ENCODE measurements at places on chromosomes 6 and 20.

GRCh38 chr6:110495949-110496348, 19.5 kb upstream of the SLC22A16 start:
- no peak for DNase-seq

GRCh38 chr6:156507656-156508055, 269.5 kb upstream of the ARID1B start:
- no peak for DNase-seq

- no peak for DNase-seq
These were observed 239.6 kb downstream of the ERMARD start for GRCh38 chr6:169991031-169991390.

- no peak for DNase-seq
These were observed 44.8 kb downstream of the STK4 start for GRCh38 chr20:45011108-45011526.

- DNase-seq = no peak
These were observed 9.1 kb downstream of the CHRNA4 start for GRCh38 chr20:63351811-63352591.

- no peak for DNase-seq
These were observed 33.5 kb downstream of the WDR27 start for GRCh38 chr6:169668203-169668847.

- no peak for DNase-seq
These were observed 73.7 kb downstream of the TPD52L1 start for GRCh38 chr6:125227244-125227643.

- no peak for DNase-seq
These were observed 27.8 kb downstream of the ASIP start for GRCh38 chr20:34268851-34269636.

DNA sequence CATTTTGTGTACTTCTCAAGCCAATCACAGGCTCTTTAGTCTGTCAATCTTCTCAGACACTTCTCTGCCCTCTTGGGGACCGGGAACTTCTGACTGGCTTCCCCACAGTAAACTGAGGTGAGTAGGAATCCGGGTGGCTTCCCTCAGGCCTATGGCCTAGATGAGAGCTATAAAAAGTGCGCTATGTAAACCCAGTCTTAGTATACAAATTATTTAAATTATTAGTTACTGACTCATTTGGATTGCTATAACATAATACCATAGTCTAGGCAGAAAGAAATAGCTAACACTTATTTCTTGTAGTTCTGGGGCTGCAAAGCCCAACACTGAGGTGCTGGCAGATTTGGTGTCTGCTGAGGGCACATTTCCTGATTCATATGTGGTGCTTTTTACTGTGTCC, 109.2 kb upstream of the MCHR2 start:
- DNase-seq = no peak

GRCh38 chr20:18914796-18915195, 101.2 kb downstream of the SCP2D1 start:
- DNase-seq = no peak

- DNase-seq = no peak
These were observed 290.3 kb downstream of the UBE3D start for GRCh38 chr6:82775361-82775760.

DNA sequence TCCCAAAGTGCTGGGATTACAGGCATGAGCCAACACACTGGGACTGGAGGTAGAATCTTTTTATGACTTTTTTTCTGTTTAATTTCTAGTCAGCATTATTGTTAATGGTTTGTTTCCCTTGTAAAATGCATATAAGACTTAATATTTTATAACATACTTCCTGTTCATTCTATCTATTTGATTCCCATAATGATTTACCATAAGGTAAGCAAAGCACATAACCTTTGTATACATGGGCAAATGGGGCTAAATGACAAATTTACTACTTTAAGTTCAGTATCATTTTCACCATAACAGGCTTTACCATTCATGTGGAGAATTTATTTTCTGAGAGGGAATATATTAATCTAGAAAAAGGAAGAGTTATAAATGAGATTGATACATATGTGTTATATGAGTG, 24.3 kb downstream of the VTA1 start:
- no peak for DNase-seq

DNA sequence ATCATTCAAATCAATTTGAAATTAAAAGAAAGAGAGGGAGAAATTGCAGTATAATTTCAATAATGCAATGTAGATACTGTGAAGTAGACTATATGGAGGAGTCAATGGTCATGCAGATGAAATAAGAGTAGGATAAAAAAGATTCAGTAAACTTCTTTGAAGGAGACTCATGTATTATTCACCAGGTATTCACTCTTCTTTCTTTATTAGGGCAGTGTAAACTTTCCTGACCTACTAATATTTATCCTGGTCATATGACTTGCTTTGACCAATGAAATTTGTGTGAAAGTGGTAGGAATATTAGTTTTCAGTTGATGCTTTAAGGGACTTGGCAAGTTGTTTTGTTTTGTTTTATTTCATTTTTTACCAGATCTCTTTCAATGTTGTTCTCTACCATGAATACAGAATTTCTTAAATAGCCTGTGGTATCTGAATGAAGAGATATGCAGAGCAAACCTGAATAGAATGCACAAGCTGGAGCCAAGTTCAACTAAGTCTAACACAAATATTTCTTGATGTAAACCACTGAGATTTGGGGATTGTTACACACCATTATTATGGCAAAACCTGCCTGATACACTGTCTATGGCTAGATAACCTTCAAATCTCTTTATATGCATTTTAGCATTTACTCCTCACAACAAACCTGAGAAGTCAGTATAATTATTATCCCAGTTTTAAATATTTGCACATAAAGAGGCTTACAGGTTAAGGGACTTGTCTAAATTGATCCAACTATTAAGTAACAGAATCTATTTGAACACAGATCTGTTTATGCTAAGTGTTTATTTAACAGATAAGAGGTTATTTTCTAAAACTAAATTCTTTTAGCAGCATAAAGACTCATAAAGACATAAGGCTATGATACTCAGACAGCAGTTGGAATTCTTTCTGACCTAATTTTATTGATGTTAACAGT, 311.2 kb downstream of the PKHD1 start:
- DNase-seq = no peak

- DNase-seq = no peak
These were observed 4.4 kb upstream of the KCNS1 start for GRCh38 chr20:45105317-45105716.

GRCh38 chr6:169839493-169839892, 88.1 kb downstream of the ERMARD start:
- DNase-seq = no peak

DNA sequence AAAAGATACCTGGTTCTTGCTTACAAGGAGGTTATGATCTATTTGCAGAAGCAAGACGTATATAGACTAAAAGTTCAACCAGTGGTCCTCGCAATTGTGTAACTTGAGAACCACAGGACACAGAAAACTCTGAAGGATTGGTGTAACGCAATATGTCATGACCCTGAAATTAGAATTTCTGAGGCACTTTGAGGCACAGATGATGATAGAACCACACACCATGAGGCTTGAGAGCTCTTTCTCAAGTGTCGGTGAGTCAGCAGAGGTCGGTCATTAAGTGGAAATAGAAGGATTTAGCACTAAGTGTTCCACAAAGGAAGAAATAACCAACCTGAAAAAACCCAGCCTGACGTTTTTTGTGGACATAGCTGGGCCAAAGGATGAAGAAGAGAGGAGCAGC, 15.3 kb upstream of the CCN2 start:
- DNase-seq = no peak
